ENCODE measurements at places on chromosomes 3 and 15.

DNA sequence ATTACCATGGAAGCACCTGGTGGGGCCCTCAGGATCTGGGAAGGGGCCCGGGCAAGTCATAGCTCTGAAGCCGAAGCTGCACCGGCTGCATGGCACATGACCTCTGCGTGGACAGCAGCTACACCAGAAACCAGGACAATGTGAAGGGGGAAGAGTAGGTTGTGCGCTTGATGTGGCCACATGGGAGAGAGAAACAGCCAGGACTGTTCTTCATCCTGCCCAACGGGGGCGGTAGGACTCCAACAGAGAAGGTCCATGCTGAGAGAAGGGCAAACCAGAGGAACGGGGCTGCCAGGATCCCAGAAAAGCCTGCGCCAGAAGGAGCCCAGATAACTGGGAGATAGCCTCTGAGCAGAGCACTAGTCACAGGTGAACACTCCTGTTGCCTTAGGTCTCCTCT lies 54.9 kb upstream of the PRR20G start:
- no peak for DNase-seq

DNA sequence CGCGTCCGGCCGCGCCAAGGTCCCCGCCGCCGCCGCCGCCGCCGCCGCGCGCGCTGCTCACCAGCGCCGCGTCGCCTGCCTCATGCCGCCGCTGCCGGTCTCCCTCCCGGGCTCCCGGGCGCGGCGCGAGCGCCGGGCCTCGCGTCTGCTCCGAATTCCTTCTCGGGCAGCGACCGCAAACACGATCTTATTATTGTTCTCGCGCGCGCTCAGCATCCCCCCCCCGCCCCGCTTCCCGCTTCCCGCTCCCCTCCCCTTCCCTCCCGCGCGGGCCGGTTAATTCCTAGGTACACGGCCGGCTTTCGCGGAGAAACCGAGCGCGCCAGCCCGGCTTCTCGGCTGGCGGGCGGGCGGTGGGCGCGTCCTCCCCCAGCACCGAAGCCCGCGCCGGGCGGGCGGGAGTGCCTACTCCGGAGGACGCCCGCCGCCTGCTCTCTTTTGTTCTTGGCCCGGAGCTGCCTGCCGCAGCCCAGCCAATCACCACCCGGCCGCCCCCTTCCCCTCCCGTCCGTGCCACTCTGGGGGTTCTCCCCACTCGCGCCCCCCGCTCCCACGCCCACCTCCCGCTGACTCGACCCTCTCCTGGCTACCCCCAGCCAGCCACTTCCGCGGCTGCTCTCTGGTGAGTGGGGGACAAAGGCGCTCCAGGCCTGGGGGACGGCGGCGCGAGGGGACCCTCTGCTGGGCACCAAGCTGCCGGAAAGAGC lies at the start of gene HDGFL3:
Gene HDGFL3, minus strand, starts transcription at position 164 of the 707 bp plus-strand sequence. CDS start 409 bp downstream, outside the sequence.
- no peak for DNase-seq

DNA sequence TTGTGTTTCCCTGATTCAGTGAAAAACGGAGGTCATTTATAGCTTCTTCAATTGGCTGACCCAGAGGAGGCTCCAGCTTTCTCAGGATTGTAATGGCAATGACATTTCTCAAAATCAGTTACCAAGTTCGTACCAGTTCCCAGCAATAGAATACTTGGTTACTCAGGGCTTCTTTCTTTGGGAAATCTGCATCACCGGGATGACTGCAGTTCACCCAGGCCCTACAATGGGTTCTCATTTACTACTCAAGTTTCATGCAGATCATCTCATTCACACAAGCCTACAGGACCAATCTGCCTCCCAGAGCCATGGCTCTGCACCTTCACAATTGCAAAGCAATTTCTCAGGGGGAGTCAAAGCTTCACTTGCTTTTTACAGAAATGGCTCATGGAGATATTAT lies 109.6 kb downstream of the FHIT start:
- no peak for DNase-seq

- no peak for DNase-seq
These were observed 1.7 kb downstream of the MEIS2 start for GRCh38 chr15:37098468-37099318.

DNA sequence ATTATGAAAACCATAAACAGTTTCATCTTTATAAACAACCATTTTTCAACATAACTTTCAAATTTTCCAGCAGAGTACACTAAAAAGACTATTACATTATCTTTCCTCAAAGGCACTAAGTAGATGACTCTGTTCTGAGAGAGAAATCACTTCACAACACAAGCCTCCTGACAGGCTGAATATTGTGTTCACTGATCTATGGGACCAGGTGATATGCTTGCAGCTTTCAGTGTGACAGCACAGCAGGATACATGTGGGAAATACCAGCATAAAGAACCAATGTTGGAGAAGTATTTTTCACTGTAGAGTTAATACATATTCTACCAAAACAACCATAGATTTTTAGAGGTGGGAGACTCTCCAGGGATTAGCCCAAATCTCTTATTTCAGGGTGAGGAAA lies 350.6 kb downstream of the PLCL2 start:
- no peak for DNase-seq

DNA sequence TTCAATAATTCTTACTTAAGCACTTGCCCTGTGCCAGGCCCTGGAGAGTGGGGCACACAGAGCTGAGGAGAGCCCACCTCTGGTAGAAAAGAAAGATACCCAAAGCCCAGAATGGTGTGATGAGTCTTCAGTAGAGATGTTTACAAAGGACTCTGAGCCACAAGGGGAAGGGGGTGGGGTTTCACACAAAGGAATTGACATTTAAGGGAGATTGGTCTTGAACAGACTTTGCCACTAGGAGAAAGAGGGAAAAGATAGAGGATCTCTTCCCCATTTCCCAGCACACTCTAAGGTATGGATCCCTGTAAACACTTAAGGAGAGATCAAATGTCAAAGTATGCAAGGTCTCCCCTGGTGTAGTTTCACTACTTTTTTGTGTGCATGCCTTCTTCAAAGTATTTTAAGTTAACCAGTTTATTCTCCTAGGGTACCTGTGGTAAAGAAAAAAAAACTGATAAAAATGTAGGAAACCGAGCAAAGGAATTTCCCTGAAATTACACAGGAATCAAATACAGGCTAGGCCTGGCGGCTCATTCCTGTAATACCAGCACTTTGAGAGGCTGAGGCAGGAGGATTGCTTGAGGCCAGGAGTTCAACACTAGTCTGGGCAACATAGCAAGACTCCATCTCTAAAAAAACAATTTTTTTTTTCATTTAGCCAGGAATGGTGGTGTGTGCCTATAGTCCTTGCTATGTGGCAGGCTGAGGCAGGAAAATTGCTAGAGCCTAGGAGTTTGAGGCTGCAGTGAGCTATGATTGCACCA lies 117.6 kb upstream of the SKOR1 start:
- no peak for DNase-seq

GRCh38 chr3:195849322-195850074 lies 37.8 kb upstream of the MUC4 start:
- no peak for DNase-seq

DNA sequence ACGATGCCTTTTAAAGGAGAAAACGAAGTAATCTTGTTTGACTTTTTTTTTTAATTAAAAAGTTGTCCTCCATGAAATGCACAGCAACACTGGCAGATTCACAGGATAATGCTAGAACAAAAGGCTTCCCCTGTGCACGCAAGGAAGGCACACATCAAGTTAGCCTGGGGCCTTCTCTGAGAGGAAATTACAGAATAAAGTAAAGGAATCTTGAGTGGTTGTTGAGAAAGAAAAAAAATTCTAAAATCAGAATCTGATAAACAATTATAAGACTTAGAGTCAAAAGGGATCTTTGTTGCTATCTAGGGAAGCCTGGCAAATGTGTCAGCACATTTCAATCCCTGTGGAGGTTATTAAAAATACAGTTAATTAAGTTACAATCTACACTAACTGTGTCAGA lies 946.0 kb downstream of the IGSF11 start:
- DNase-seq = no peak

GRCh38 chr15:90756916-90757315 lies 39.8 kb downstream of the BLM start:
- DNase-seq = no peak

Data from activated T-helper 1 cell treated with anti-CD3 and anti-CD28 coated beads, Interleukin-2, amount 50 U/mL, for 16 hours (primary cell).